ENCODE measurements at places on chromosomes 3 and 15. TPM values are rescaled to one million over a fixed set of nuclear protein-coding genes. Genes with fewer than 3 reads are reported as not detected.
A peak's percentile ranks its signal among the peaks of the same experiment; 100 is the strongest.

GRCh38 chr3:46517016-46517783 lies 19.4 kb downstream of the RTP3 start:
- peak; percentile 89 for DNase-seq

Gene CHRNB4
- total RNA-seq: not detected

DNA sequence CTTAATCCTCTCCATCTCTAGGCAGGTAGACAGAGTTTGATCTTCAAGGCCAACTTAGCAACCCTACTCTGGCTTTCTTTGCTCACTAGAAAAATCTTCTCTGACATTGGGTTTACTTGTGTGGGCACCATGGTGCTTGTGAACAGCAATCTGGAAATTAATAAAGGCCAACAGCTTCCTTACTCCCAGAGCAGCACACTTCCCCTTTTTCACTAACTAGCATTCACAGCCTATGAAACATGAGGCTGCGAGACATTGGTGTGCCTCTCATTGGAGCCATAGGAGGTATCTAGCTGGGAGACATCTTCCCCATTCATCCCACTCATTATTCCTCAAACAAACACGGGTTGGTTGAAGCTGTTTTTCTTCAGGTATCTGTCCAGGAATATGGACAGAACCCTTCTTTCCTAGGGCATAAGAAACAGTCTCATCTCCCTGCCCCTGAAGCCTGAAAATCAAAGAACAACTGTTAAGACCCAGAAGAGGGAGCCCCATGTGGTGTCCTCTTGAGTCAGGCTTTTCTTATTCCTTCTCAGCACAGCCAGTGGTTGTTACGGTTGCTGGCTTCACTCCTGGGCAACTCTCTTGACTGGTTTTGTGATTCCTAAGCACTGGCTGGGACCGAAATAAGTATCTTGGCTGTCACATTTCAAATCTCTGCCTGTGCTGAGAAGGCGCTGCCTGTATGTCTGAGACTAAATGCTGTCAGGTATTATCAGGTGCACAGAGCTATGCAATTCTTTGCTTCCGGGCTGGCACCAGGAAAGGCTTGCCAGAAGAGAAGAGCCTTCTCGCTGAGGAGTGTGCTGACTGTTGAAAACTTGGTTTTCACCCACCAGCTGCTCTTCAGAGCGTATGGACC lies 194.4 kb downstream of the FEZF2 start:
- DNase-seq: no peak

- DNase-seq: no peak
Measured at GRCh38 chr15:99021694-99022093, 14.1 kb upstream of the PGPEP1L start.

DNA sequence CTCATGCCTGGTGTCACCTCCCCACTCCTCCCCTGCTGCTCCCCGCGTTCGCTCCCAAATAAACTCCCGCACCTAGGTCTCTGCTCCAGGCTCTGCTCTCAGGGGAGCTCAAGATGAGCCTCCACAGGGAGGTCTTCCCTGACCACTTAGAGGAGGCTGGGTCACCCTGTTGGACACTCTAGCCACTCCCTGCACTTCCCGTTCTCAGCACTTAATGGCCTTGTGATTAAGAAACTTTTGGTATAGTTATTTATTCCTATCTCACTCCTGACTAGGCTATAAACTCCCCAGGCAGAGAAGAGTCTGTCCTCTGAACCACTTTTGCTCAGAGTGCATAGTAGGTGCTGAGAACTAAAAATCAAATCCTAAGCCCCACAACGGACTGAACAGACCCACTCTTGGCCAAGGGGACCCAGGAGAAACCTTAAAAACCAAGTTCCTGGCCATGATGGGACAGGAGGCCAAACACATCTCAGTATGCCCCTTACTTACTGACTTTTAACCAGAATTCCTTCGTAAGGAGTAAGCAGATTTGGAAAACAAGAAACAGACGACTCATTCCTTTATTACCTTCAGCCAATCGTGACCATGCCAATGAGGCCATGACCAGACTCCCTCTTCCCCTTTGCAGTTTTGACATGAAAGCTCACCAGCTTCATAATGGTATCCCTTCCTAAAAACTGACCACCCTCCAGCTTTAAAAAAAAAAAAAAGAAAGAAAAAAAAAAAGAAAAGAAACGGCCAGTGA lies 69.0 kb upstream of the HRH1 start:
- DNase-seq: no peak

Gene SLC28A2
- total RNA-seq: not detected

DNA sequence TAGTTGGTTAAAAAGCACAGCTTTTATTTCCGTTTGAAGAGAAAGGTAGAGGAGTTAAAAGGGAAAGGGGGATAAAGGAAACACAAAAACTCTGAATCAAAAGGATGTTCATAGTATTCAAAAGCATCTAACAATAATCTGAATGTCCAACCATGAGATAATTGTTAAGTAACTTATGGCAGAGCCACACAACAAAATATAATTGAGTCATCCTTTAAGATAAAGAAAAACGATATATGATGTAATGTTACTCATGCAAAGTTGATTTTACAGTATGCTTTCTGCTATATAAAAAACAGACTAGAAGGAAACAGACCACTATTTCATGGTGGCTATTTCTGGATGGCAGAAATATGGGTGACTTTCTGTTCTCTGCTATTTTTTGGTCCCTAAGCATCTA lies 3.9 kb downstream of the XPC start:
- DNase-seq: no peak

Gene RTP4
- total RNA-seq: 2.8 TPM

Gene PRSS50
- not detected for total RNA-seq

Gene PFKFB4
- total RNA-seq: 1.5 TPM

DNA sequence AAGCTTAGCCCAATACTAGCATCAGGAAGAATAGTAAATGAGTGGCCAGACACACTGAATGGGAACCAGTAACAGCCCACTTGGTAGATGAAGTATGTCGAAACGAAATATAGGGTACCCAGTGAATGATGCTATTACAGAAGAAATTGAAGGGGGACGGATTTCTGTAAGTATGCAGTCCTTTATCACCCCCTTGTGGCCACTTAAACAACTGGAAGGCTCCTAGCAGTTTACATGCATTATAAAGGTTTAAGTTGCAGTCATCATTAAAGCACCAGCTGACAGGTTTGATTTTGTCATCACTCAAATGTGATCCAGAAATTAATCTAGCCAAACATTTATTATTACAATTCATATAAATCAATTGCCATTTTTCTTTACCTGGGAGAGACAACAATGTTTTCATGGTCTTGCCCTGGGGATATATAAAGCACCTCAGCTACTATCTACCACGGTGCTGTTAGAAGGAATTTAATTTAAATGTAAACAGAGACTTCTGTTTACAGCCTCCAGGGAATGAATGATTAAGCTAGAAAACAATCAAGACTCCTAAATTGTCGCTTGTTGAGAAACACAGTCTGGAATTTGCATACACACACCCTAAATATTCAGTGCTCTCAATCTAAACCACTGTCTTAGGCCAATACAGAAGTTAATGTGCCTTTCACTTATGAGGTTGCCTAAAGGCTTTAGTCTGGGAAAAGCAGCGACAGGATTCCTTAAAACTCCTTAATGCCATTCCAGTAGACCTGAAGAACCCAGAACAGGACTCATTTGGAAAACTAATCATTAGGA lies 7.8 kb downstream of the EIF1B start:
- peak; percentile 83 for DNase-seq

Gene CD276
- total RNA-seq: 41.4 TPM

Gene CNTN3
- not detected for total RNA-seq

Gene ADGRG7
- total RNA-seq: not detected

DNA sequence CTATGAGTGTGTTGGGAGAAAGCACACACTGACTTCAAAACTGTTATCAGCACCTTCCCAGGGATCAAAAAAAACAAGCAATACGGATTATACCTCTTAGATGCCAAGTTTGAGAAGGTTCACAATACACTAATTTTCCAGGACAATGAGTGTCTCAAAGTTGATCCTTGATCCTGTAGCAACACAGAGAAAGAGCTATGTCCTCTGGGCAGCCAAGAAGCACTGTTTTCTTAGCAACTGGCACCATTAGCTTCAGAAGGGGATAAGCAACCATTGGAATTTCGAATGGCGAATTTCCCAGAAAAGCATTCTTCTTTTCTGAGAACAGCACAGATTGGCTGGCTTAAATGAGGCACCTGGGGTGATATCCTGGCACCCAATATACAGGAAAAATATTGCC lies 270.3 kb upstream of the RORA start:
- no peak for DNase-seq

GRCh38 chr3:141402476-141403171 lies 34.3 kb downstream of the ZBTB38 start:
- peak; percentile 69 for DNase-seq

Gene SLC15A2
- 0.20 TPM for total RNA-seq

DNA sequence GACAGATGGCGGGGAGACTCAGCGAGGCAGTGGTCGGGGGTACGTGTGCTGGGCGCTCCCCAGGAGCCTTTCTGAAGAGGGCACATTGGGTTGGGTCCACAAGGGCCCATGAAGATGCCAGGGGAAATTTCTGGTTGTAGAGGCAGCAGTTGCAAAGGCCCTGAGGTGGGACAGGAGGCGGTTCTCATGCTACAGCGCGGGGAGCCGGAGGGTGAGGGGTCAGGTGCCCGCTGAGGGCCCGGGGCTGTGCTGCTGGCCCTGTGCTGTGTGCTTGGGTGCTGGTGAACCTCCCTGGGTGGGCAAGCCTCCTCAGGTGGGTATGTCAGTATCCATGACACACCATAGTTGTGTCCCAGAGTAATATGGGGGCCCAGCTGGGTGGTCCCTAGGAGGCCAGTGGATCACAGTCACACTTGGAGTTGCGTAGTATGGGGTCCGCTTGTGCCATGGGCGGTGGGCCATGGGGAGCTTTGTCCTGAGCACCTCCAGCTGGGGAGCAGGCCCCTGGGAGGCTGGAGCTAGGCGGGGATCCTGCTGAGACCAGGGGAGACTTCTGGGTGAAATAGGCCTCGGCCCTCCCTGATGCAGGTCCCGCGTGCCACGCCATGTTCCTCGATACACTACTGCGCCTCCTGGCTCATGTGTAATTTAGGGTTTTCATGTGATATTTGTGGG lies 44.3 kb downstream of the PLXNA1 start:
- no peak for DNase-seq

- DNase-seq: no peak
Measured at GRCh38 chr15:77191230-77191834, 120.4 kb upstream of the TSPAN3 start.

Gene ATP2B2
- total RNA-seq: not detected

Gene LMOD3
- not detected for total RNA-seq

Gene ERICH6
- not detected for total RNA-seq

DNA sequence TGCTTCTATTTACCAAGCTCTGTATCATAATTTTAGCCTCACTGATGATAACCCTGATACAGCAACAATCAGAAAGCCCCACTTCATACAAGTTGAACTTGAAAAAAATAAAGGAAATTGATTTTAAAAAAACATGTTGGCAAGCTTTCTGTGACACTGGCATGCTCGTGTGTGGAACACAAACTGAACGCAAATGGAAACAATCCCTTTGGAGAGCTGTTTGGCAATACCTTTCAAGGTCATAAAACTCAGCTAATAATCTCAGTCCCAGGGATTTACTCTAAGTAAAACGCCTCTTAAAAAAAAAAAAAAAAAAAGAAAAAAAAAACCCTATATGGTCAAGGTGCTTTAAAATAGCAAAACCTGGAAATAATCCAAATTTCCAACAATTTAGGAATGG lies 166.7 kb upstream of the BCL6 start:
- DNase-seq: peak; percentile 22

Gene MUSTN1
- total RNA-seq: 0.20 TPM

- DNase-seq: peak; percentile 7
Measured at GRCh38 chr3:120039642-120040610, 54.3 kb downstream of the GSK3B start.

GRCh38 chr3:52707585-52707984 lies 1.7 kb downstream of the SPCS1 start:
- no peak for DNase-seq

Gene MGLL
- 27.5 TPM for total RNA-seq

- peak; percentile 54 for DNase-seq
Measured at GRCh38 chr15:43775411-43775965, 1.3 kb downstream of the ELL3 start.

GRCh38 chr3:119297169-119297568 lies 3.0 kb downstream of the ARHGAP31 start:
- DNase-seq: peak; percentile 73

Gene PARP6
- total RNA-seq: 17.1 TPM

- DNase-seq: no peak
Measured at GRCh38 chr3:124653797-124654469, 76.3 kb upstream of the UMPS start.

DNA sequence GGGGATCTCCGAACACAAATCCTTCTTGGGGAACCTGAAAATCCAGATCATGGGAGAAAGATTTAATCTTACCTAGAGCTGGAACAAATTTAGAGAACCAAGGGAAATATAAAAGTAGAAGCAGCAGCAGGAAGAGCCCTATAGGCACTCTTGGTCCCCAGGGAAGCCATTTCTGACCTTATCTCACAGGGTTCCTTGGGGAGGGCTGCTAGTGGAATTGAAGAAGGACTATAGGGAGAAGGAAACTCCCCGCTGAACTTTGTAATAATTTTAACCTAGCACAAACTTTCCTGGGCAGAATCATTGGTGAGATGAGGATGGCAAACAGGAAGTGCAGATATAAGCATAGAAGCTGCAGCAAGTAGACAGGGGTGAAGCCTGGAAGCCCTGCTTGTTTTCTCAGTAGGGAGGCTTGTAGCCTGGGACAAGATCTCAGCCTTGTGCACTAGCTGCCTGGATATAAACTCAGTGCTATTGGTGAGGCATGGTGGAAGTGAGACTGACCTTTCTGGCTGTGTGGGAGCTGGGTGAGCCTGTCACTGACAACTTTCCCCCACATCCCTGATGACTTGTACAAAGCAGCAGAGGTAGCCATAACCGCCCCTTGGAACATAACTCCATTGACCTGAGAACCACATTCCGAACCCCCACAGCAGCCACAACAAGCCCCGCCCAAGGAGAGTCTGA lies 343.0 kb upstream of the TGFBR2 start:
- no peak for DNase-seq

DNA sequence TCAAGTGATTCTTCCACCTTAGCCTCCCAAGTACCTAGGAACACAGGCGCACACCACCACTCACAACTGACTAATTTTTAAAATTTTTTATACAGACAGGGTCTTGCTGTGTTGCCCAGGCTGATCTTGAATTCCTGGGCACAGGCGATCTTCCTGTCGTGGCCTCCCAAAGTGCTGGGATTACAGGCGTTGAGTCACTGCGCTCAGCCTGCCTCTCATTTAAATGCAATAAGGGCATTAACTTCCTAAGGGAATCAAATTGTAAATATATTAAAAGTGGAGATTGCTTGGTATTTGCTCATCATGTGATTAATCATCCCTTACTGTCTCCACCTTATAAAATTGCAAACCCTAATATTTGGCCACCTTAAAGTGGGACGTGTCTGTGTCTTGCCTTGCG lies 65.2 kb downstream of the PGPEP1L start:
- no peak for DNase-seq

DNA sequence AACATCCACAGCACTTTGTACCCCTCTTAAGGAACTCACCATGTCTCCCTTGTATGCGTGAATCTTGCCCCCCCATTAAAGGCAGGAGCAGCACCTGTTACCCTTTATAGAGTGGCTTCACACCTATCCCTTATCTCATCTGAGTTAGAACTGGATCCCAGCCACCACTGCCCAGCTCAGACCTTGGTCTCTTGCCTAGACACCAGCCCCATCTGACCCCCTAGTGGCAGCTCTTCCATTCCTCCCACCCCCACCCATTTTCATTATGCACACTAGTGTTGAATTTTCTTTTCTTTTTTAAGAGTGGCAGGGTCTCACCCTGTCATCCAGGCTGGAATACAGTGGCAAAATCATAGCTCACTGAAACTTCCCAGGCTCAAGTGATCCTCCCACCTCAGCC lies 3.2 kb upstream of the ZFYVE19 start:
- DNase-seq: no peak

Gene SETD5
- total RNA-seq: 23.5 TPM

GRCh38 chr3:17014709-17015108 lies 130.0 kb downstream of the PLCL2 start:
- DNase-seq: no peak

Gene FAM81A
- not detected for total RNA-seq
